ENCODE measurements at places on chromosomes 16 and 17.

GRCh38 chr16:23557779-23558702 is 514 bp downstream of the UBFD1 start:
- peak; percentile 46 for DNase-seq

DNA sequence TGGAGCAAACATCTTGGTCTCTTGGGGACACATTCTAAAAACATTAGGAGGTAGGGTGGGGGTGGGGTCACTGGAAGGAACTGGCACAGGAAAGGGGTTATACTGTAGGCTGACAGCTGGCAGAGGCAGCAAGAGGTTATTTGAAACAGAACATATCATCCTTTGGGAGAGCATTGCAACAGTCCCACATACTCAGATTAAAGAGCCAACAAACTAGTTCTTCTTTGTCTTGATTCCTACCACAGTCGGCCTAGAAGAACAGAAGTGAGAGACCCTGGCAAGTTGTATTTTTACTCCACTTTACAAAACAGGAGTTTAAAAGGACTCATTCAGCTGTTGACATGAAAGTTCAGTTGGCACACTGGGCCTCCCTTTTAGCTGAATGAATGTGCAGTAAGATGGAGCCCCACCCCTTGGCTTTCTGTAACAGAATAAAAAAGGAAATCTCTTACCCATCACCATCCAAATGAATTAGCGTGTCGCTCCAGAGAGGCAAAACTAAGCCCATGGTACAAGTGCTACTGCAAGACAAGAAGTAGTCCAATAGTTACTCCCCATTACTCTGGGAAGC is 54.6 kb upstream of the CORO6 start:
- DNase-seq = no peak

DNA sequence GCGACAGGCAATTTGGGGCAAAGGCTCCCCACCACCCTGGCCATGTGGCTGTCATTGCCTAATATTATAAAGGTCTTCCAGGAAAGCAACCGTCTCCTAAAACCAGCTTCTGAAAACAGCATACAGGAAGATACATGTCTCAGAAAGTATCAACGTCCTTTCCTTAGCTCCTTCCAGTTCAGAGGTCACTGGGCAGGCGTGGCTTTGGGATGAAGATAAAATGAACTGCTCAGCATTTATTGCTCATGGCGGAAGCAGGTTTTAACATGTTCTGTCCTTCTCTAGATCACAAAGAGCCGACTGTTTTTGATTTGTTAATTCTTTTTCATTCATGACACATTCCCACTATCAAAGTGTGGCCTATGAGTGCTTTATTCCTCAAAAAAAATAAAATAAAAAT is 8.0 kb downstream of the CFAP20 start:
- no peak for DNase-seq

GRCh38 chr16:53083119-53083518 is 28.3 kb downstream of the CHD9 start:
- no peak for DNase-seq

GRCh38 chr16:55437625-55438024 is 41.4 kb upstream of the MMP2 start:
- no peak for DNase-seq

DNA sequence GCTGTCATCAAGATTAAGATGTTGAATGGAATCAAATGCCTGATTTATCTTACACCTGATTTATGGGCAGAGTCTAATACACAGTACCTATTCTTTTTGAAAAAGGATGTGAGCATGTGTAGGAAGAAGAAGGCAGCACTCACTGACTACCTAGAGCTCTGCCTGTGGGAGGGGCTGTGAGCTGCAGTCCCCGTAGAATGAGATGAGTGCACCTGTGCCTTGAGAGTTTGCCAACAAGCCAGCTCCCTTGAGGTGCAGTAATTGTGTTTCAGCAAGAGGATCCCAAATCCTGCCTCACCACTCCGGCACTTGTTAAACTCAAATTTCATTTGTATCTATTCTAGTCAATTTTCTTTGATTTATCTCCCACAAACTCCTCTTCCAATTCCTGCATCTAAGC is 46.0 kb downstream of the CDH11 start:
- no peak for DNase-seq

DNA sequence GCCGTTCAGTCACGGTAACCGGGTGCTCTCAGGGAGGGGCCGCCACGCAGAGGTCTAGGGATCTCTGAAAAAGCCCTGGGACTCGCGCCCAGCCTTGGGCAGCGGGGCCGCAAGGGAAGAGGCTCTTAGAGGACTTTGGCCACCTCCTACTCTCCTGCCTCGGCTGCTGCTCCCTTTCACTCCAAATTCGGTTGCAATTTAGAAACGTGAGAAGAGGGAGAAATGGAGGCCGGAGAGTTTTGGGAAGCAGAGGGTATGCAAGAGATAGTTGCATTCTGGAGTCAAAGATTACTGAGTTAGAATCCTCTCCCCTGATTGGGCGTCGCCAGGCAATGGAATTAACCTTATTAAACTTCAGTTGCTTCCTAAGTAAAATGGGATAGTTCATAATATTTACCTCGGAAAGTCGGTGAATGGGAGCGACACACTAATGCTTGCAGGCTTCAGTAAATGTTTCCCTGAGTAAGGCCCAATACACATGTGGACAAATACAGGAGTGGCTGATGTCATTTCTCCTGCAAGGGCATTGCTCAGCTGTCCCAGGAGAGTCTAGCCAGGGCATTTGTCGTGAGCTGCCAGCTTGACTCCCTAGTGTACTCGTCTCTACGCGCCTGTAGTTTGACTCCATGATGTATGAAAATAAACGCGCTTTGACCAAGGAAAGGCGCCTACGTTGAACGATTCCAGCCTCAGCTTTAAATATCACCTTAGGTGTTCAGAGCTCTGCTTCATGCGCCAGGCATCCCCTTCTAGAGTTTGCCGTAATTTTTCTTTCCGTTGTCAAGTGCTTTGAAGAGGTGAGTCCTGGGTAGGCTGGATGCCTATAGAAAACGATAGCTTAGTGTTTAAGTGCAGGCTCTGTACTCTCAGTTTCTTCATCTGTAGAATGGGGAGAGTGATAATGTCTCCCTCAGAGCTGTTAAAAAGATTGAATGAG is 667 bp downstream of the OGFOD1 start:
- no peak for DNase-seq

DNA sequence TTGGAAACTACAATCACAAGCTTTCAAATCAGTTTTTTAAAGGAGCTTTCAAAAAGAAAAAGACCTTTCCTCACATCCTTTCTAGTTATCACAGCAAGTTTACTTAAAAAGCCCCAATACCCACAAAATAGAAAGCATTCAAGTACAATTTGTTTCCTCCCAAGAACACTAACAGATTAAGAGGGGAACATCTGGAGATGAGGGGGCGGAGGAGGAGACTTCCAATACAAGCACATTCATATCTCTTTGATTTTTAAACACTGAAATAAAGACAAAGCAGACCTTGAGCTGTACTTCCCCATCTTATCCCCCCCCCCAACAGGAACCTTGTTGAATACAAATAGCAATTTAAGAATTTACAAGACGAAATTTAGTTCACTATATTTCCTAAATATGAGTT is 2.0 kb downstream of the YWHAE start:
- DNase-seq = no peak

DNA sequence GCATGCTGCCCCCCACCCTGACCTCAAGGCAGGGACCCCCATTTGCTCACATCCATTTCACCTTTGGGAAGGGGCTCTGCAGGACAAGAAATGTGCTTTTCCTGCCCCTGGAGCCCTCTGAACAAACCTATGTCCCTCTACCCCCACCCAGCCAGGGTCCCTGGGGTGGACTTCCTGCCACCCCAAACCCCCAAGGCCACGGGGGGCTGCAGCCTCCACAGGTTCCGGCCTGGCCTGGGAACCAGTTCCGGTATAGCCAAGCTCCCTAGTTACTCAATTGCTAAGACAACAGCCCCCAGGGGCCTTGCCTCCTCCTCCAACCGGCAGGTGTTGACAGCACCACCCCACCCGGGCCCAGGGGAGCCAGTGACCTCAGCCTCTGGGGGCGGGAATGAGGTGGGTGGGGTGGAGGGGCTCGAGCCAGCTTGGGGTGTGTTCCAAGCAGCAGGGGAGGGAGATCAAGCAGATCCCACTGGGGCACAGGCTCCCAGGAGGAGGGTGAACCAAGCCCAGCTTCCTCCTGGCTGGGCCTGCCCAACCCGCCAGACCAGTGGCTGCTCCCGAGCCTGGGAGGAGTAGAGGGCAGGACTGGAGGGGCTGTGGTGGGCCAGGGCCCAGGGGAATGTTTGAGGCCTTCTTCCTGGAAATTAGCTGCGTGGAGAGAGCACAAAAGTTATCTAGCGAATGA is 6.6 kb downstream of the PNMT start:
- DNase-seq = peak; percentile 88

- DNase-seq = no peak
Measured at GRCh38 chr17:52495646-52496045, 337.1 kb upstream of the CA10 start.

- no peak for DNase-seq
Measured at GRCh38 chr17:47937941-47938340, 3.4 kb upstream of the PNPO start.

DNA sequence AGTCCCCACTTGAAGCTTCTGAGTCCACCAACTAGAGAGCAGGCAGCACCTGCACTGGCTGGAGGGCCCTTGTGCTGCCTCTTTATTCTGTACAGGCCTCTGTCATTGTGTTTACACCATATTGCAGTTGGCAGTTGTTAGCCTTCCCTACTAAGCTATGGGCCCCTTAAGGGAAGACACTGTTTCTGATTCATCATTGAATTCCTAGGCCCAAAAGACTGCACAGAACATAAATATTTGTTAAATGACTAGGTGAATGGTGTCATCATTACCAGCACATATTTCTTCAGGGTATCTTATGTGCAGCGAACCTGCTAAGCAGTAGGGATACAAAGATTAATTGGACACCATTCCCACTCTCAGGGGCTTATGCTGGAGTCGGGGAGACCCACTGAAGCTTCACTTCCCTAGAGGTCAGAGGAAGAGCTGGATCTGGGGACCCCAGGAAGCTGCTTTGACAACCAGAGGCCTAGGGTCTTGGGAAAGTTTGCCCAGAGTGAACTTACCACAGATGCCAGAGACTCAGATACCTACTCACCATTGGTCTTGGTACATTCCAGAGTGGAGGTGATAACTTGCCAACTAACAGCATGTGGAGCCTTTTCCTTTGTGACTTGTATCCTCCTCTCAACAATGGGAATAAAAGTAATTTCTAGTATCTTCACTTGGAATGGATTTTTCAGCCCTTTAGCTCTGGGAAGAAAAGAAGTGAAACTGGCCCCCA is 28.7 kb upstream of the DDX52 start:
- DNase-seq = no peak

All from ureter (tissue), 1 donor.